Activated CD4-positive, alpha-beta T cell treated with anti-CD3 and anti-CD28 coated beads for 24 hours (primary cell): ENCODE measurements at places on chromosomes 1 and 21.

DNA sequence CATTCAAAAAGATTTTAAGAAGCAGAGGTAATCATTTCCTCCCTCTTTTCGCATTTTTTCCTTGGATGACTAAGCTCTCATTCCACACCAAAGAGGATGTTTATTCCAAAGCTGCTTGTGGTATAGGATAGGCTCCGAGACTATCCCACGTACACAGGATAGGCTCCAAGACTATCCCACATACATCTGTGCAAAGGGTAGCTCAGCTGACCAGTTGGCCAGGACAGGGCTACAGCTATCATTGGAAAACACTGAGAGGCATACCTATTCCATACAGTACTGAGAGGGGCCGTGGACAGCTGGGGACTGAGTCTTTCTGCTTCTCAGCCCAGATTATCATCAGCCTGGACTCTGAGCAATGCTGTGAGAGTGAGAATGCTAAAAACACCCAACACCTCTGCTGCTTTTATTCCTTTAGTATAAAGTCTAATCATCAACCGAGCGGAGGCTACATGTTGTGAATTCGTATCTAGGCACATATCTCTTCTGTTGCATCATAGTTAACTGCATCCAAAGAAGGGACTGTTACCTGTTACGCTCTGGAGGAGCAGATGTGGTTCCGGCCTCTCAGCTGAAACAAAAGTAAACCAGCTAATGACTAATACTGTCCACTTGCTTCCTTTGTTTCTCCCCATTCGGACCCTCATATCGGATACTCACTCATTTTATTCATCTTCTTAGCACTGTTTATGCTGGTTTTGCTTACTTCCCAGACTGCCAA, 141.0 kb downstream of the TNFSF18 start:
- no peak for DNase-seq

- no peak for DNase-seq
These were observed 9.3 kb downstream of the IRF2BP2 start for GRCh38 chr1:234600418-234601281.

DNA sequence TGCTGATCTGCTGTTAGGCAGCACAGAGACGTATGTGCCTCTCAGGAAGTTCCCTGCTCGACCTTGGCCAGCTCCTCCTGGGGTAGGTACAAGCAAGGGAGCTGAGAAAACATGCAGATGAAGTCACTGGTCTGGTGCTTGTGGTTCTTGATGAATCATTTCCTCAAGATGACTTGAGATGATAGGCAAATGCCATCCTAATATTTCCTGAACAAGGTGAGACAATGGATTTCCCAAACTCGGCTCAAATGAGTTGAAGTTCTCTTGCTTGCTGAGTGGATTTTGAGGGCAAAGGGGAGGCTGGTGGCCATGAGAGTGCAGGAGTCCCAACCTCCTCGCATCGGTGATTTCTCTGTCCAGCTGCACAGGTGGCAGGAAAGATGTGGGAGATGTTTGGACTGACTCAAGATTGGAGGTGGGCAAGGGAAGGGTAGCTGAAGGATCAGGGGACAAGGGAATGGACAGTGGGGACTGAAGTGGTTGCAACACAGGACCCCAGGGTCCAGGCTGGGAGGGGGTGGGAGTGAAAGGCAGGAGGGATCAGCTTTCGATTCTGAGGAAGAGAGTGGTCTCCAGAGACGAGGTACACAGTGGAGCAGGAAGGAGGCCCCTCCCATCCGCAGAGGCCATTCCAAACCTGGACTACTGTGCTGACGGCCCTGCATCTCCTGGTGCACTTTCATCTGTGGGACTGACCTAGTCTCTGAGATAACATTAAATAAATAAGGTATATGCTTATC, 63.9 kb downstream of the CAPN2 start:
- DNase-seq: peak; percentile 13

DNA sequence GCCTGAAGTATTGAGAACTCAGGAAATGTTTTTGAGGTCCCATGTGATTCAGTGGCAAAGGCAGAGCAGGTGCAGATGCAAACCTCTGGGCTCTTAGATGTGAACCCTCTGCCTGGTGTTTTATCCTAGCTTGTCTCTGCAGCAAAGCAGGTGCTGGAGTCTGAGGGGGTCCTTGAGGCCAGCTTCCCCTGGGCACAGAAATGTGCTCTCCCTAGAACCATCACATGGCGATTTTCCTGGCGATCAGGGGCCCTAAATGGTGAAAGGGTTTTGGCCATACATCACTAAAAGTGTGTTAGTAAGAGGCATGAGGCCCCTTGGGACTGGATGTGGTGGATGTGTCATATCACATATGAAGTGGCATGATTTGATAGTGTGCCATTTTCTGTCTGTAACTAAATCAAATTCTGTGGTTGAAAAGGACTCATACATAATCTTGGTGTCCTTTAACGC, 144.8 kb downstream of the ST6GALNAC3 start:
- DNase-seq: no peak

GRCh38 chr21:44885615-44886014, 12.1 kb upstream of the PTTG1IP start:
- no peak for DNase-seq

DNA sequence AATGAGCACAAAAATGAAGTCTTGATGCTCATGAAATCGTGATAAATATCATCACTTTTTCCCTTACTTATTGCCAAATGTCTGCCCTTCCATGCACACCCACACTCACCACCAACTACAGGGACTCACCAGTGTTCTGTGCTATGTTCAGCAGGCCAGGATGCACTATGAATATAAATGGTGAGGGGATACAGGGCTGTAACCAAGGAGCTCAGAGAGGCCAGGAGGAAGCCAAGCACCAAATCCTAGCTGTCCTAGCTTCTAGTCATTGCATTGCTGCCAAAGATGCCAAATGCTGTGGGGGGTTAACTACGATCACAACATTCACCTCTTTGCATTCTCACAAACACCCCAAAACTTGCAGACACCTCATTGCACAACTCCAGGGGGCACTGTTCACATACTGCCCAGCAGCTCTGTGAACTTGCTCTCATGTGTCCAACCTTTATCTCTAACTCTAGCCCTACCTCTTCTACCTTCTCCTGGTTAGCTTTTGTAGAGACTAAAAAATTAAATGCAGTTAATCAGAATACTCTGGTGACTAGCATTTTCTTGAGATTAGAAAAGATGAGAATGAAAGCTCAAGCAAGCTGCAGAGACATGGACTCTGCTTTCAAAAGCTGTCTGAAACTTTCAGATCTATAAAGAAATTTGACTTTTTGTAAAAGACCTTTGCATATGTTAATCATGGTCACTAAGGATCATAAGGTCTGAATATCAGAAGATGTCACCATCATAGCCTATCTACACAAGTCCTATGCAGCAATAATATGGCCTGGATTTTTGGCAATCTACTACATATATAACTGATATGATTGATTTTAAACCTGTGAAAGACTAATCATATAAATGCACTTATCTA, 13.9 kb upstream of the KIF14 start:
- DNase-seq: no peak

- no peak for DNase-seq
These were observed 35.5 kb upstream of the ZC3H12A start for GRCh38 chr1:37438869-37439343.
